ENCODE measurements at places on chromosomes 1 and 21.
A peak's percentile ranks its signal among the peaks of the same experiment; 100 is the strongest.

DNA sequence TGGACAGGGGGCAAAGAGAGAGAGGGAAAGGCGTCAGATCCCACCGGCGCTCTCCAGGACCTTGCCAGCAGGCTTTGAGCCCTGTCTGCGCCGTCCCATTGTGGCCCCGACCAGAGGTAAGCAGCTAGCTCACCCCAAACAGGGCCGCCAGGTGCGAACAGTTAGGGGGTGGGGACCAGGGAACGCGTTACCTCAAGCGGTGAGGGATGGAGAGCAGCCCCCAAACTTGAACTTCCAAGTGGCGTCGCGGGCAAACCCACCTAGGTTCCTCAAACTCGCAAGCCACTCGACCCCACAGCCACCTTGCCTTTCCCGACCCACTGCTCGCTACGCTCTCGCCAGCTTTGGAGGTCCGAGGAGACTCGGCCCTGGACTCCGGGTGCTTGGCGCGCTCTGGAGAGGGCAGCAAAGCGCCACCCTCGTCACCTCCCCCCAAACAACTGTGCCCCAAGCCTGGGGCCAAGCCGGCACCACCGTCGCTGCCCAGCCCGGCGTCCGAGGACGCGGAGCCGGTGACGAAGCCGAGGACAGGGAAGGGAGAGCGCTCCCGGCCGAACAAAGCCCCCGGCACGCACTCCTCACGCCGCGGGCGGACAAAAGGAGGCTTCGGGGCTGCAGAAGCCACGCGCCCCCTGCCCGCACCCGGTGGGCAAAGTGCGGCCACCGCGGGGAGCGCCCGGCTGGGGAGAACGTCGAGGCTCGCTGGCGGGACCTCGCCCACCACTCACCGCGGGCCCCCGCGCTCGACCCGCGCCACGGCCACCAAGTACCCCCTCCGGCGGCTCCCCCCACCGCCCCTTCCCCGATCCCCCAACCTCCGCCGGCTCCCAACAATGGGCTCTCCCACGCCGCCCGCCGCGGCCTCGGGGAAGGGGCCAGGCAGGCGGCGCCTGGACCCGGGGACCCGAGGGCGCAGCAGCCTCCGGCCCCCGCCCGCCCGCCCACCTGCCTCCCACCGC, 976 bp downstream of the SSBP3 start:
- peak; percentile 23 for DNase-seq

DNA sequence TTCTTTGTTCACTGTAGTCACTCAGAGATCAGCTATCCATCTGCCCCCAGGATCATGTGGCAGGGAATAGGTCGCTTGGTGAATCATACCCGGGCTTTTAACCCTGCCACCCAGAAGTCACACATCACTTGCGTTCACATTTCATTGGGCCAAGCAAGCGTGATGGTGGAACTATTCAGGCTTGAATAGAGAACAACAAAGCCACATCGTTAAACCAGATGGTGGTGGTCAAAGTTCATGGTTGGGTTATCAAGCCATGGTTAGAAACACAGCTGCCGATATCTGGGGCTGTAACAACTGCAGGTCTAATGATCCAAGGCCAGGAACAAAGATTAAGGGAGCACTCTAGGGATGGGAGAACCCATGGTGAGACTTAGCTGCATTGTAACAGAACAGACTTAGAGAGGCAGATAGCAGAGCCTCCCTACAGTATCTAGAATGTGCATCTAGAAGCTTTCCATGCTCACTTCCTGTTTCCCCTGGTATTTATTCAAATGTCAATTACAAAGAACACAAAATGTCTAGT, 40.0 kb upstream of the PTPRC start:
- no peak for DNase-seq

GRCh38 chr21:15003463-15004135, 61.2 kb downstream of the NRIP1 start:
- DNase-seq, result no peak

- no peak for DNase-seq
Measured at GRCh38 chr1:10504249-10504648, 29.5 kb downstream of the PEX14 start.

DNA sequence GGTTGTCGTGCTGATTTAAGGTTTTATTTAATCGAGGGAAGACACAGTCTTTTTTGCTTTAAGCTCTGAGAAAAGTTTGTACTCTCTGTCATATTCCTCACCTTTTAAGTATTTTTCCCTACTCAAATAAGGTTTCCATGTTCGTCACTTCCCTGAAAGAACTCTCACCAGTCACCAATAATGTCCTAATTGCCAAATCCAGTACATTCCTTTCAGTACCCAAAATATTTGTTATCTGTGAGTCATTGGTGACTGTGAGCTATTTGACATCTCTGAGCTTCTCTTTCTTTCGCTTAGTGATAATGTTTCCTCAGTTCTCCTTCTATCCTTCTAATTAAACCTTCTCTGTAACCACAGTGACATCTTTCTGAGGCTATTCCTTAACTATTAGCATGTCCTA, 874.2 kb upstream of the ADGRL2 start:
- no peak for DNase-seq

DNA sequence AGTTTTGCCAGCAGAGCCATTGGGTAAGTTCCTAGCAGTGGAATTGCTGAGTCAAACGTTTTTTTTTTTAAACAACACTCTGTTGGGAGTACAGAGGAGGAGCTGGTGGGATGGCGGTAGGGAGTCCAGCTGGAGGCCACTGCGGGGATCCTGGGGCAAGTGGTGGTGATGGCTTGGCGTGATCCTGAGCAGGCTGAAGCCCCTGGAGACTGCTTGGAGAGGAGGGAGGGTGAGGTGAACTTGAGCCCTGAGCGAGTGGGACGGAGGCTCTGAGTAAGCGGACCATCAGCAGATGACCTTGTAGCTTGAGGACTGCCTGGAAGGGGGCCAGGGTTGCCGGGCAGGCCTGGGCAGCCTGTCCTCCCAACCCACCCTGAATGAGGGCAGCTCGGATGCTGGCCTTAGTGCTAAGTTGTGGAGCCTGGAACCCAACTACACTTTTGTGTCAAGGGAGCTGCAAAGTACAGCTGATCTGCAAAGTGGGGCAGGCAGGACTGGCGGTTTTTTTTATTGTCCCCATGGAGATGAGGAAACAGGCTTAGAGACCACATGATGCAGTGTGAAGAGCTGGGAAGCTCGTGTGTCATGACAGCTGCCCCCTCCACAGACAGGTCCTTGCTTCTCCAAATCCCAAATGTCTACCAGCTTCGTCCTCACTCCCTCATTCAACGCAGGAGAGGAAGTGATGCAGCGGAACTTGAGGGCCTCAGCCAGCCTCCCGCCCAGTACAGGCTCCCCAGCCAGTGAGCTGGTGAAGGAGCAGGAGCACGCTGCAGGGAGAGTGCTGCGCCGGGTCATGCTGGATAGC, 20.2 kb downstream of the MRPL37 start:
- peak; percentile 27 for DNase-seq

- no peak for DNase-seq
Measured at GRCh38 chr1:245469006-245469405, 314.2 kb downstream of the KIF26B start.

DNA sequence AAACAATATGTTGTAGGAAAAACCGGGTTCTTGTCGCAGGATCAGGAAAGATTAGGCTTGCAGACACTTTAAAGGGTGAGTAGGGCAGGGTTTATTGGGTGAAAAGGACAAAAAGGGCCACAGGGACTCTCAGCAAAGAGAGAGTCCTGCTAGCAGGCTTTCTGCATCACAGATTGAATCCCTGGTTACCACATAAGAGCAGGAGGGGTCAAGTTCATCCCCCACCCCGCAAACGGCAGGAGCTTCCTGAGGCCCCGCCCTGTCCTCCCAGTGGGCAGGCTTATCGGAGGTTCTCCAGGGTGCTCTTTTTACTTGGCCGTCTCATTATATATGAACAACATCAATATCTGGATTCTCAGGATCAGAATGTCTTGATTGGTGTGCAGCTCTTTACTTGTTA, 47.7 kb downstream of the SYCP1 start:
- DNase-seq, result no peak

DNA sequence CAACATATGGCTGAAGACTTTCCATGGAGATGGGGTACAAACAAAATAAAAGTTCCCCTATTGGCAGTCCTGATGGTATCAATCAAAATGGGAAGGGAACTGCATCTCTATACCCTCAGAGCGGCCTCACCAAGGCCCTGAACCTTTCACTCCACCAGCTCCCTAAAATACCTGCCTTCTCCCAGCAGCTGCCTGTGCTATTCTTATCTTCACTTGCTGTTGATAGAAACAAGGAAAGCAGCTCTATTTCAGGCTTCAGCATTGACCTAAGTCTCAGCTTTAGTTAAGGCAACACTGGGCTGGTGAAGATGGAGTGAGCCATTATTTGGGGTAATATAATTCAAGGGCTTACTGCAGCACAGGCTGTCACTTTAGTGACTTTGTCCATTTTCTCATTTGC, 21.7 kb upstream of the PIGC start:
- DNase-seq, result no peak

DNA sequence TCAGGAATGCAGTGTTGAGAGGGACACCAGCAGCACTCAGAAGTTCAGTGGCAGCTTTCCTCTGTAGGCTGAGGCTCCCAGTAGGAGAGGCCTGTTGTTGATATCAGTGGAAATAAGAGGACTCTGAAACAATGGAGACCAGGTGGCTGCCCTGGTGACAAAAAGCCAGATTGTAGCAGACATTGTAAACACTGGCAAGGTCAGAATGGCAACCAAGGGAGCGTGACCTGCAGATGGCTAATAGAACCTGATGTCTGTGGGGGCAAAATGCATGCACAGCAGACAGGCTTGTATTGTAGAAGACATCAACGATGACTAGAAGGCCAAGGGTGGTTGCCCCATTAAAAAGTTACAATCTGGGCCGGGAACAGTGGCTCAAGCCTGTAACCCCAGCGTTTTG, 53.1 kb upstream of the GPR37L1 start:
- peak; percentile 66 for DNase-seq

DNA sequence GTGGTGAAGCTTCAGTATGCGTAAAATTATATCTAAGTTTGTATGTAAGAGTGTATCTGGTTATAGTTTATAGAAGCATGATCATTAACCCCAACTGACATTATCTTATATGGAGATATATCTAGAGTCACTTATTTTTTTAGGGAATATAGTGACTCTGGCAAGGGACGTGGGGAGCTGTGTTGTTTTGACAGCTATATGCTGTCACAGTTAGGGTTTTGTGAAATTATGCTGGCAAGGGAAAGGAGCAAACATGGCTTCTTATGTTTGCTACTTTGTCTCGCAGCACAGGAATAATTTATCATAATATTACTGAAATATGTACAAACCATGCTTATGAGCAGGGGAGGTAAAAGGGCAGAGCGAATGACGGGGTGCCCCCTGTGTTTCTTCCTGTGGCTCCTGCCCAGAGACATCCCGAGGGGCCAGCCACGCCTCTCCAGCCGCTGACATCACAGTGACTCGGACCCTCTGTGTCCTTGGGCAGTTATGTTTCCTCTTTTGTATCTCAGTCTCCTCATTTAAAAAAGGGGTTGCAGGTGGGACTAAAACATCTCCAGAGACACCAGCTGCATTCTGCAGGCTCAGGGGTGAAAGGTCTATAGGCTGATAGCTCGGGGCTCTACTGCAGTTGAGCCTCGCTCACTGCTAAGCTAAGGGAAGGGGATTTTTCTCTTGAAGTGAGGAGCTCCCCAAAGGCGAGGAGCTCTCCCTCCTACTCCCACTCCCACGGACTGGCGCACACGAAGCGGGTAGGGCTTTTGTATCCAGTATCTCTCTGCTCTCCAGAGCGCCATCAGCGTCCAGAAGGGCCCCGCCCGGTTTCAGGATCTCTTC, 14.9 kb downstream of the A3GALT2 start:
- no peak for DNase-seq

- no peak for DNase-seq
Measured at GRCh38 chr1:165632491-165632890, 1.5 kb downstream of the MGST3 start.

DNA sequence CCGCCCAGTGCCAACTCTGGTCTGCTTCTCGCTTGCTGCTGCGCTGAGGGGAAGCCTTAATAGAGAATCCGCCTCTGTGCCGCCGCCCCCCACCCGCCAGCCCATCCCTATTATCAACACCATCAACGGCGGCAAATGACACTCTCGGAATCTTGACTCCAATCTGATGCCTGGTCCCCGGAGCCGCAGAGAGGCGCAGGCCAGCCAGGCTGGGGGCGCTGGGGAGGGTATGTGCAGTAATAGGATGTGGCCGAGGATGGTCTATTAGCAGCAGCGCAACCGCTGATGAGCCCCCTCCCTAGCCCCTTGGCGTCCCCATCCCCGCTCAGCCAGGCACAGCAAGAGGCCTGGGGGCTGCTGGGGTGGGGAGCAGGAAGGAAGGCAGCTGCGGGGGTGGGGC, 15.1 kb upstream of the DMBX1 start:
- no peak for DNase-seq

DNA sequence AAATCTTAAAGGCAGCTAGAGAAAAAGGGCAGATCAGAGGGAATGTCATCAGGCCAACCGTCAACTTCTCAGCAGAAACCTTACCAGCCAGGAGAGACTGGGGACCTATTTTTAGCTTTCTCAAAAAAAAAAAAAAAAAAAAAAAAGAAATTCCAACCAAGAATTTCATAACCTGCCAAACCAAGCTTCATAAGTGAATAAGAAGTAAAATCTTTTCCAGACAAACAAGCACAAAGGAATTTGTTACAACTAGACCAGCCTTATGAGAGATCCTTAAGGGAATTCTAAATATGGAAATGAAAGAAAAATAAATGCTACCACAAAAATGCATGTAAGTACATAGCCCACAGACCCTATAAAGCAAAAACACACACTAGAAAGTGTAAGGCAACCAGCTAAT, 267.7 kb downstream of the AKT3 start:
- no peak for DNase-seq

GRCh38 chr1:147071142-147071541, 101.1 kb downstream of the PRKAB2 start:
- no peak for DNase-seq

- DNase-seq, result no peak
Measured at GRCh38 chr1:110144366-110144765, 5.9 kb upstream of the SLC6A17 start.

GRCh38 chr1:6574818-6575217, 5.0 kb upstream of the ZBTB48 start:
- DNase-seq, result no peak

GRCh38 chr1:21667348-21668231, 1.6 kb downstream of the RAP1GAP start:
- DNase-seq, result no peak

DNA sequence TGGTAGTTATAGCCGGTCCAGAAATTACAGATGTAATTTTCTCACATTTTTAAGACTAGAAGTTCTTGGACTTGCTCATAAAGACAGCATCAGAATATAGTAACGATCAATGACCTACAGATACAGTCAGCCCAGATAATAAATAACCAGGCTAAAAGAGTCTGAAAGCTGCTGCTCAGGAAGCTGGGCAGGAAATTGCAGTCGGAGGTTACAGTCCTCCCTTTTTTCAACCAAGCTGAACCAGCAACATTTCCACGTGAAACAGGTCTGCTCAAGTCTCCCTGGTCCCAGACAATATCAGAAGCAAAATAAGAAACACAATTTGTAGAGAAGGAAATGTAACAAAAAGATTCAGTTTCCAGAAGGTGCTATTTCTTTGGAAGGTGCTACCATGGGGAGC, 457.4 kb downstream of the SIPA1L2 start:
- DNase-seq, result no peak

DNA sequence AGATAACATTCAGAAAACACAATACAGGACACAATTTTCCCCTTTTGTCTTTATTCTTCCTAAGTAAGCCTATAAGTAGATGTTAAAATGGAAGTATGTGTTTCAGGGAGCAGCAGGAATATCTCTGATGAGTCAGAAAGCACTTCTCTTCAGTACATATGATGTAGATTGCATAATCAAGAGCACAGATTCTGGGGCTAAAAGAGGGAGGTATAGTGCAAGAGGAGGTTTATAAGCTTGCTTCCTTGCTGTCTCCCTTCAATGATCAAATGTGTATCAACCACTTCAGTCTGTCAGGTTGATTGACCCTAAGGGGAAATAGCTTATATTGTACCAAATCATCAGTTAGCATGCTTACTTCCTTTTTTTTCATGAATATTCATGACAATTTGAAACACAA, 822.8 kb downstream of the BRINP3 start:
- no peak for DNase-seq
